ENCODE measurements at places on chromosomes 6 and 20. TPM values are rescaled to one million over a fixed set of nuclear protein-coding genes. Genes with fewer than 3 reads are reported as not detected.

DNA sequence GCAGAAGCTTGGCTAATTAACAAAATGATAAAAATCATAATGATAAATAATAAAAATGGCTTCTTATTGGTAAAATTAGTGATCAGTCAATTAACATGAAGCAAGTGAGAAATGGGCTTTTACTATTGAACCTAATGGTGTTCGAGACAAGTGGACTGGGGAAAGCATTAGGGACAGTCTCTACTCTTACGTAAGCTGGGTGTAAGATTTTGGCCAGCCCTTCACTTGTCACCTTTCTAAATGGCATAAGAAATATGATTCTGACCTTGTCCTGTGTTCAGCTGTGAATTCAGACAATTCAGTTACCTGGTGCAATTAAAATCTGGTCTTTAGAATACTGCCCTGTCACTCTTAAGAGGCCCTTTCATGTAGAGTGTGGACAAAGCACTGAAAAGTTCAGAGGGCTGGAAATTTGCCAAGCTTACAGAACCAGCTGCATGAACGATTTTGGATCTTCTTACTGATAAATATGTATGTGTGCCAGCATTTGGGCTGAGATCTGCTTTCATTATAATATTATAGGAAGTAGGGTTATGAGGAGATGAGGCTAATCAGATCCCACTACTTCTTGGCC lies 115.9 kb downstream of the QRSL1 start:
- no peak for DNase-seq

DNA sequence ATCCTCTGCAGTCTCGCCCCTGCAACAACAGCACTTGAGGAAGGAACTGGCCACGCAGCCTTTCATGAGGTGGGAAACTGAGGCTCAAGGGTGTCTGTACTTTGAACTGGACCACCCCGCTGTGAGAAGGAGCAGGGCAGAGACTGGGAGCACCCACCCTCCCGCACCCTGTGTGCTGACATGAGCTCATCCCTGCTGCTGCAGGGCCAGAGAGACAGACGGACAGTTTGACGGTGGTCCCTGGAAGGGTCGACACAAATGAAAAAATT lies 16.9 kb upstream of the MRGBP start:
- no peak for DNase-seq

- DNase-seq, result no peak
Observed at GRCh38 chr6:71929047-71929446, 42.7 kb downstream of the RIMS1 start.

DNA sequence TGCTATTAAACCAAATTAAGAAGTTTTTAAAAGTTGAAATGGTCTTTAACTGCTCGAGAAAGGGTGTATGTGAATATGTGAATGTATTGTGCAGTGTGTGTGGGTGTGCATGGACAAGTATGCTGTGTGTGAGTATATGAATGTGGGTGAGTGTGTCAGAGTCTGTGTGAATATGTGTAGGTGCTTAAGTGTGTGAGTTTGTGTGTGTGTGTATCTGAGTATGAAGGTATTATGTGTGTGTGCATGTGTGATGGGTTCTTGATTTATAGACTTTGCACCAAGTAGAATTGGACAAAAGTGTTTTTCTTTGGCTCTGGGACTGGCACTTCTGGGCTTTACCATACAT lies 21.6 kb downstream of the EYA2 start:
- DNase-seq, result no peak

- DNase-seq, result no peak
Observed at GRCh38 chr20:57287007-57287880, 20.8 kb upstream of the BMP7 start.

MBOAT1 gene
- 29.2 TPM for total RNA-seq

Measured in uterus (tissue), 4 donors.